ENCODE measurements at places on chromosomes 1 and 21.

- DNase-seq = no peak
Observed at GRCh38 chr1:33324677-33325575, 4.0 kb upstream of the A3GALT2 start.

GRCh38 chr1:65393928-65394327, 26.5 kb upstream of the LEPR start:
- DNase-seq = no peak

- DNase-seq = peak; percentile 22
Observed at GRCh38 chr1:112063781-112064728, 74.6 kb upstream of the KCND3 start.

- no peak for DNase-seq
Observed at GRCh38 chr1:73980324-73981040, 217.5 kb downstream of the LRRIQ3 start.

GRCh38 chr21:42019101-42019605, 9.0 kb upstream of the ZBTB21 start:
- DNase-seq = no peak

- DNase-seq = no peak
Observed at GRCh38 chr1:176066709-176067108, 140.4 kb downstream of the COP1 start.

DNA sequence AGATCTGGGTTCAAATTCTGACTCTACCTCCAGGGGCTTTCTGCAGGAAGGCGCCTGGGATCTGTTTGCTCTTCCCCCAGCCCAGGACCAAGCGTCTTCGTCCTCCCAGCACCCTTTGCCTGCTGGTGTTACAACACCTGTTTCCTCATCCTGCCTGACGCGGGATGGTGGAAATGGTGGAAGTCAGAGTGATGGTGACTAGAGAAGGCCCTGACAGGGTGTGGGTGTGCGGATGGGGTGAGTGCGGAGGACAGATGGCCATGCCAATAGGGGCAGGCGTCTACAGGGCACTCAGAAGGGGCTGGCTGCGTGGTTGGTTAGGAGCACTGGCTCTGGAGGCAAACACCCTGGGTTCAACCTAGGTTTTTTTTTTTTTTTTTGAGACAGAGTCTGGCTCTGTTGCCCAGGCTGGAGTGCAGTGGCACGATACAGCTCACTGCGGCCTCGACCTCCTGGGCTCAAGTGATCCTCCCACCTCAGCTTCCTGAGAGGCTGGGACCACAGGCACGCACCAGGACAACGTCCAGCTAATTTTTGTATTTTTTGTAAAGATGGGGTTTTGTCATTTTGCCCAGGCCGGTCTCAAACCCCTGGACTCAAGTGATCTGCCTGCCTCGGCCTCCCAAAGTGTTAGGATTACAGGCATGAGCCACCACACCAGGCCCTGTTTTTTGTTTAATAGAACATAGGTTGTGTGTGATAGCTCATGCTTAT, 1.5 kb downstream of the THEMIS2 start:
- peak; percentile 68 for DNase-seq

DNA sequence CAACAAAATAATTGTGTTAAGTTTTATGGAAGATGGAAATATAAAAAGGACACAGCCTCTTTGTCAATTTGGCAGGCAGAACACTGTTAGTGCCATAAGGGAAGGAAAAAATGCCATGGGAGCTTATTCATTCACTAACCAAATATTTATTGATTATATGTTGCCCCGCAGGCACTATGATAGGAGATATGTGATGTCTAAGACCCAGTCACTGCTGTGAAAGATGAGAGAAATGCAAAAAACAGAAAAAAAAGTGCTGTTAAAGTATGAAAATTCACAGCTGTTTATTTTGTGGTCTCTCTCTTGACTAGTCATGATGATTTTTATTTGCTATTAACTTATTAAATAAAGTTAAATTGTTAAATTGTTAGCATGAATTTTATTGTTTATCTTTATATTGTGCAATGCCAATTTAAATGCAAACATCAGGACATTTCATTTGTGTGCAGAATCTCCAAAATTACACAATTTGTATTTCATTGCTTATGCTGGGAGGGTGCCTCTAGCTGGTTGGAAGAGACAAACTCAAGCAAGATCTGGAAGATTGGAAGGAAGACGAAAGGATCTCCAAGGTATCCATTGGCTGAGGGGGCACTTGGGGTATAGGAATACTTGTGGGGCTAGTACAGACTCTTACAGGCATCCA, 17.8 kb upstream of the PTGFR start:
- DNase-seq = no peak

GRCh38 chr1:77756052-77756754, 3.4 kb downstream of the USP33 start:
- DNase-seq = peak; percentile 27

DNA sequence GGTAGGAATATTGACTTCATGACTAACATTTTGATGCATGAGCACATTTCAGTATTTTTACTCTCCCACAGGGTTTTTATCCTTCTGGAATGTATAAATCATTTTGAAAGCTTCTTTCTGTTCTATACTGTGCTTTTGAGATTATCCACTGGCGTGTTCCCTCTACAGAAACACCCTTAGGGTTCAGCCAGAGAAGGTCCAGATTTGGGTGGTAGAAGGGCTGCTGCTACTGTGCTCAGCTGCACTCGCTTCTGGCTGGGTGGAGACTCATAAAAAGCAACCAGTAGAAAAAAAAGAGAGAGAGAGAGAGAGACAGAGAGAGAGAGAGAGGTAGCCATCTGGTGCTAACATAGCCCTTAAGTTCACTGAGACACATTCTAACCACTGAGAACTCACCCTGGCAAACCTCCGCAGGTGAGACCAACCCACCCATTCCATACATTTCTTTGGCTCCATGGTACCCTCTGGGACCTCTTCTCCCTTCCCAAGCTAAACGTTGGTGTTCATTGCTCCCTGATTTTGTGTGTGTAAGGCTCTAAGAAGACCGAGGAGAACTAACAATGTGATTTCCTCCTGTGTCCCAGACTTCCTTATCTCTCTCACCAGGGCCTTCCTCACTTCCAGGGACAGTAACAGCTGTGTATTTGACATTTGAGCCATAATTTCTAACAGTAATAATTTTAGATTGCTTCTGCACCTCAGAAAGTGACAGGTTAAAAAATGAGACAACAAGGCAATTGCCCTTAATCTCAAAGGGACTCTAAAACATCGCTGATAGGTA, 7.2 kb downstream of the APCS start:
- DNase-seq = no peak

GRCh38 chr1:41730806-41731205, 187.9 kb downstream of the HIVEP3 start:
- no peak for DNase-seq

DNA sequence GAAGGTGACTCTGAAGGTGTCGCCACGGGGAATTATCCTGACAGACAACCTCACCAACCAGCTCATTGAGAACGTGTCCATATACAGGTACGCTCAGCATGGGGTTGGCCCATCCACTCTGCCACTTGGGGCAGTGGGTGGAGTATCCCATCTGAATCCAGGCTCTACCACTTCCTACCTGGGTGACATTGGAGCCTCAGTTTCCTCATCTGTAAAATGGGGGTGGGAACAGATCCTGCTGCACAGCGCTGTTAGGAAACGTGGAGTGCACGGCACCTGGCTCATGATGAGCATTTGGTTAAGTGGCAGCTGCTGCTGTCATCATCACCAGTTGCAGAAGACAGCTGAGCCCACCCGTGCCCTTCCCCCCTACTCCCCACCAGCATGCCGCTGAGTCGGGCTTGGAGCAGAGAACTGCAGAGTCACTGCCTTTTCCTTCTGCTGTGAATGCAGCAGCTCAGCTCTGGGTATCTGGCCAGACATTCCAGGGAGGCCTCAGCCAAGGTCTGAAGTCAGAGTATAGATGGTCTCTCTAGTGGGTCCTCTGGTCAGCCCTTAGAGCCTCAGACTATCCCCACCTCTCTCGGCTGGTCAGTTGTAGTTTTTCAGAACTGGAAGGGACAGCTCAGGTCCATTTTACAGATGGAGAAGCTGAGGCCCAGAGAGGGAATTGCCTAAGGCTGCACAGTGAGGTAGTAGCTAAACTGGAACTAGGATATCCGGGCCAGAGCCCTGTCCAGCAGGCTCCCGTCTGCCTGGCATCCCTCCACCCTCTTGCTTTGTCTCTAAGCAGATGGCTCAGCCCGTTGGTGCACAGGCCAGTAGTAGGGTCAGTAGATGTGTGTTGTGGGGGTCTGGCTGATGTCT, 11.7 kb downstream of the LDLRAP1 start:
- no peak for DNase-seq

- no peak for DNase-seq
Observed at GRCh38 chr1:99619583-99619982, 26.3 kb upstream of the PALMD start.

- DNase-seq = no peak
Observed at GRCh38 chr1:70617728-70618127, 206.7 kb downstream of the CTH start.

DNA sequence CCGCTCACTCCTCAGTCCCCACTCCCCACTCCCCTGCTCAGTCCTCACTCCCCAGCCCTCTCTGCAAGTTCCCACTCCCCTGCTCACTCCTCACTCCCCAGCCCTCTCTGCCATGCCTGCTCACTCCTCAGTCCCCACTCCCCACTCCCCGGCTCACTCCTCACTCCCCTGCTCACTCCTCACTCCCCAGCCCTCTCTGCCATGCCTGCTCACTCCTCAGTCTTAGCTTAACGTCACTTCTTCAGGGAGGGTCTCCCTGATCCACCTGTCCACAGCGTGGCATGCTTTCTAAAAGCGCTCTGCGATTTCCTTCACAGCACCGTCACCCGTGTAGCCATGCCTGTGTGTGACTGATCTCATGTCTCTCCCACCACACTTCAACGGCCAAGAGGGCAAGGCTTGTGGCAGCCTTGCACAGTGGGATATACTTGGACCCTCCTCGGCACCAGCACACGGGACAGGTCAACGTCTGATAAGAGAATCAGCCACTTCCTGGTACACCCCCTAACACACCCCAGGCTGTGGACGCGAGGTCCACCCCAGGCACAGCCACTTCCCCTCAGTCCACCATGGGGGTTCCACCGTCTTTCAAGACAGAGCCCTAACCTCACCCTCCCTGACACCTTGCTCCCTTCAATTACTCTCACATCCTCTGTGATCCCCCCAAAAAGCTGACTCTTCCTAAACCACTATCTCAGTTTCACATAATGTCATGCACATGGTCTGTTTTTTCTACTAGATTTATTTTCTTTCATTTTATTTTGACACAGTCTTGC, 14.0 kb downstream of the PRDM15 start:
- DNase-seq = peak; percentile 89

GRCh38 chr1:110690709-110691365, 16.1 kb upstream of the KCNA3 start:
- DNase-seq = no peak

- DNase-seq = peak; percentile 29
Observed at GRCh38 chr21:31195334-31196015, 148.6 kb downstream of the TIAM1 start.

- DNase-seq = no peak
Observed at GRCh38 chr1:91120936-91121335, 99.1 kb upstream of the ZNF644 start.

DNA sequence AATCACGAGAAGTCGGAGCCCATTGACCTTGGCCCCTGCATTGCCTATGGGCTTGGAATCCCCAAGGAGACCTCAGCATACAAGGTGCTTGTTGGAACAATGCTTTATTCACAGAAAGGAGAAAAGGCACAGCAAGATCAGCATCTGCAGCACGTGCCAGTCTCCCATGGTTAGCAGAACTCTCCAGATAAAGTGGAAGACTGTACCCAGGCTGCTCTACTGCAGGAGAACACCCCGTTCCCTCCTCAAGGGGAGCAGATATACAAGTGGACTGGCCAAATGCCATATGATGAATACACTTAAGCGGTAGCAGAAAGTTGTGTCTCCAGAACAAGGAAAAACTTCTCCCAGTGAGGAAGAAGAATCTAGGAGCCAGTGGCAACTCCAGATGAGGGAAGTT, 53.5 kb downstream of the ST6GALNAC3 start:
- DNase-seq = no peak

DNA sequence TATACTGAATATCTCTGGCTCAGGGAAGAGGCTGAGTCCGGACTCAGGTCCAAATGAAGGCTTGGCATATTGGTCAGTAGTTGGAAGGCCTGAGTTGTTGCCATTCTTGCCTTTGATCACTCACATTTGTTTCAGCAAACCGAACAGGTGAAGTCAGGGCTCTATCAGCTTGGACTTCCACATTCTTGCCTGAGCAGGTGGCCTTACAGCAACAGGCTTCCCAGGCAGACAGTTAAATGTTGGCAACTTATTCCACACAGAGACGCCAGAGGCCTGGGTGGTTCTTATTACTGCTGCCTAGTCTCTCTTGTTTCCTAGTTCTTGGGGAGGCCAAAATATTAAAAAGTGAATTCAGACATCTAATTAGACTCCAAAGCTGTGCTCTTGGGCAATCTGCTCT, 36.6 kb downstream of the XCL2 start:
- DNase-seq = no peak

DNA sequence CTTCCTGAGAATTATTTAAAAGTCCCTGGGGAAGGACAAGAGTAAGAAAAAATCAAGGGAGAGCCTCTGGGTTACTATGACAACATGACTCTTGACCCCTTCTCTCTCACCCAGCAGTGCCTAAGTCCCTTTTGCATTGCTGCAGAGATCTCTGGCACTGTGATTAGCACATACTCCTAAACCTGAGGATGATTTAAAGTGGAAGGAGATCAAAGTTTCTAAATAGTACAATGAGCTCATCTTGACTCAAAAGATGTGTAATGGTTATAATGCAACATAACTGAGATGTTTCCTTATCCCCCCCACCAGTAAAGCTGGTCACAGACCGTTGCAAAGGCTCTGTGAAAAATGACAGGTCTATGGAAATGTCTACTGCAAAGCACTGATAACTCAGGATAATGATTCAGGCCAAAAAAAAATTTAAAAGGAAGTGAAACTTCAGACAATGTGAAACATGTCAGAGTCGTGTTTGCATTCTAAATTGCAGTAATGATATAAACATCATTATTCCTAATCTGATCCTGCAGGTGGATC, 519.2 kb downstream of the KIF26B start:
- DNase-seq = peak; percentile 14

GRCh38 chr21:37227071-37228002, 39.8 kb downstream of the VPS26C start:
- DNase-seq = no peak

DNA sequence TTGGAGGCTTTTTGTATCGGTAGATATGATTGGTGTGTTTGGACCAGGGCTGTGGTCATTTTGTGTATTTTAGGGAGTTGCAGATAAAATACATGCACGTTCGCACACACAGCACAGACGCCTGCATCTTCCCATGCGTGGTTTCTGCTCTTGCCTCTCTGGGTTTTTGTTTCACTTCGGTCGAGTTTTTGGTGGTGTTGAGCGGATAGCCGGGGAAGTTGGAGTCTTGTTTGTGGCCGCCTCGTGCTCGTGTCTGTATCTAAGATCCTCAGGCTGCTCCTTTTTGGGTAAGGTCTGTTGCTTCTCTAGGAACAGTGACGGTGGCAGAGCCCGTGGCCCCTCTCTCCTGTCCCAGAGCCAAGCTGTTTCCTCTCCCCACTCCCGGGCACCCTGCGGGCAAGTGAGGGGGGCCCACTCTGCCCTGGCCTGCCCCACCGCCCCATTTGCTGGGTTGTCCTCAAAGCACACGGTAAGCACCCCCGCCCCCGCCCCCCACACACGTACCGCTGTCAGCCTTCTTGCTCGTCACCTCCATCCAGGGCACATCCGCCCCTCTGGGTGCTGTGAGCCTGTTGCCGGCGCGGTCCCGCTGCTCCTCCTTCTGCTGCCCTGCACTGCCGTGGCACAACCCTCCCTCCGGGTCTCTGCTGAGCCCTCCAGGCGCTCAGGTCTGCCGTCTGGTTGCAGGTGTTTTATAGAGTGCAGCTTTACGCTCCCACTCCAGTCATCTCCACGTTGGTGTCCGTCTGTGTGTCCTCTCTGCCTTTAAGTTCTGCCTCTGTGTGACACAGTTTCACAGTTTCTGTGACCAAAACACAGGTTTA, 51.9 kb downstream of the AGPAT3 start:
- DNase-seq = peak; percentile 85

- DNase-seq = peak; percentile 32
Observed at GRCh38 chr1:10755970-10756521, 40.4 kb downstream of the CASZ1 start.

Data from GM12865 (cell line).